ENCODE measurements at places on chromosomes 1 and 21. TPM values are rescaled to one million over a fixed set of nuclear protein-coding genes. Genes with fewer than 3 reads are reported as not detected.

The OVAAL gene
- total RNA-seq, result not detected

The AMIGO1 gene
- total RNA-seq, result 2.2 TPM

The OLFML3 gene
- not detected for total RNA-seq

The BMP8B gene
- 0.53 TPM for total RNA-seq

The SRP9 gene
- 294 TPM for total RNA-seq

The FMO5 gene
- 0.33 TPM for total RNA-seq

The SHISAL2A gene
- 9.9 TPM for total RNA-seq

The SH2D1B gene
- not detected for total RNA-seq

The NCMAP gene
- 0.07 TPM for total RNA-seq

The CTBS gene
- total RNA-seq, result 22.9 TPM

- H3K27ac ChIP-seq, result no peak overlapping the region
- H3K4me3 ChIP-seq, result no peak overlapping the region
- H3K4me1 ChIP-seq, result peaks cover 4% of the 10 kb centered on the region
- H3K36me3 ChIP-seq, result peaks cover 6% of the 10 kb centered on the region
- no peak for DNase-seq
- peaks cover 52% of the 10 kb centered on the region for H3K27me3 ChIP-seq
Measured at GRCh38 chr1:217140041-217140901, 417.0 kb upstream of the ESRRG start.

- H3K4me1 ChIP-seq, result no peaks in the 10 kb centered on the region
- H3K27ac ChIP-seq, result no peak overlapping the region
- peaks cover 3% of the 10 kb centered on the region for H3K36me3 ChIP-seq
- H3K4me3 ChIP-seq, result no peak overlapping the region
- no peak for DNase-seq
Measured at GRCh38 chr1:29569971-29570634, 333.8 kb downstream of the PTPRU start.

DNA sequence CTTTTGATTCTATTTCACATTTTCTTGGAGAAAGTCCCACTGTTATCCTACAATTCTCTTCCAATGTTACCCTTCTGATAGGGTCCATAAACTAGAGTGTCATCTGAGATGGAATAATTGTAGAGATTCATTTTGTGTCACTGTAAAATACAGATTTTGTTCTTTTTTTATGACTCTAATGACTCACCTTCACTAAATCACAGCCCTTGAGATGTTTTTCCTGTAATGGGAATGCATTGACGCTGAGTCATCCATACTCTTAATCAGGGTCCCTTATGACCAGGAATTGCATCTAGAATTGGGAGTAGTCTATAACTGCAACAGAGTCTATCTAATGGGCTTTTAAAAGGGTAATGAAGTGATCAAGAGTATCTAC is 315.5 kb downstream of the TGFB2 start:
- H3K27me3 ChIP-seq, result no peaks in the 10 kb centered on the region
- H3K4me3 ChIP-seq, result no peak overlapping the region
- no peaks in the 10 kb centered on the region for H3K4me1 ChIP-seq

DNA sequence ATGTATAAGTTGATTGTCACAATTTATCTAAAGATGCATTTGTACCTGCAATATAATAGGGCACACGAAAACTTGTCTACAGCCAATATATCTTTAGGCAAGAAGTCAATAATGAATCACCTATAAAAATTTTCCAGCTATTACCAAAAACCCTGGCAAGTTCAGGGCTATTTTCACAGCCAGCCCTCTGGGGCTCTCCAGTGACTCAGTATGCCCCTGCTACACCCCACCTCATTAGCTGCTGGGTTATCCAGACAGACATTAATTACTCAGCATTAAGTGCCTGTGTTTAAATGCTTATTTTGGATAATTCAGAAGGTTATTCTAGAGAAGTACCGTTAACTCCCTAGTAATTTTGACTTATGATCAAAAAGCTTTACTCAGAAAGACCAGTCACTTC is 220.2 kb downstream of the TBX15 start:
- H3K4me3 ChIP-seq, result no peak overlapping the region
- H3K36me3 ChIP-seq, result no peaks in the 10 kb centered on the region
- no peaks in the 10 kb centered on the region for H3K27me3 ChIP-seq
- no peaks in the 10 kb centered on the region for H3K4me1 ChIP-seq

DNA sequence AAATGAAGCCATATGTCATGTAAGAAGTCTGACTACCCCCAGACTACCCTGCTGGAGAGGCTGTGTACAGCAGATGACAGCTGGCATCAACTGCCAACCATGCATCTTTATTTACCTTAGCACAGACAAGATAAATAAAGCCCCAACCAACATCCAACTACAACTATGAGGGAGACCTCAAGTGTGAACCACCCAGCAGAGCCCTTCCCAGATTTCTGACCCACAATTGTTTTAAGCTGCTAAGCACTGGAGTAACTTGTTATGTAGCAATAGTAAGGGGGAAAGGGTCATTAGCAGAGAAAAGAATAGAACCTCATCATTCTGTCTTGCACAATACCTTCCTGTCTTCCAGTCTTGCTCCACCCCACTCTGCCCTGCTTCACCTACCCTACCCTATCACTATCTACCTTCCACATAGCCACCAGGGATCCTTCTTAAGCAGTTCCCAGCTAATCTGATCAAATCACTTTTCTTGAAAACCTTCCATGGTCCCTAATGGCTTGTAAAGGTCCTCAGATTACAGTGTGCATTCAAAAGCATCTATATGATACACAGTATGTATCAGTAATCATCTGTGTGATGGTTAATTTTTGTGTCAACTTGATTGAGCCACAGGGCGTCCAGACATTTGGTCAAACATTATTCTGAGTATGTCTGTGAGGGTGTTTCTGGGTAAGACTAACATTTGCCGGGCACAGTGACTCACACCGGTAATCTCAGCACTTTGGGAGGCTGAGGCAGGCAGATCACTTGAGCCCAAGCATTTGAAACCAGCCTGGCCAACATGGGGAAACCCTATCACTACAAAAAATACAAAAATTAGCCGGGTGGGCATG is 19.6 kb upstream of the RBM15 start:
- H3K27me3 ChIP-seq, result no peaks in the 10 kb centered on the region
- no peak overlapping the region for H3K27ac ChIP-seq
- no peak overlapping the region for H3K4me3 ChIP-seq
- H3K4me1 ChIP-seq, result no peaks in the 10 kb centered on the region

GRCh38 chr1:231844986-231845502 is 218.5 kb downstream of the DISC1 start:
- H3K36me3 ChIP-seq, result no peaks in the 10 kb centered on the region
- peak; percentile 19 for DNase-seq
- H3K4me1 ChIP-seq, result peaks cover 8% of the 10 kb centered on the region
- H3K27ac ChIP-seq, result no peak overlapping the region
- H3K4me3 ChIP-seq, result no peak overlapping the region

- no peak for DNase-seq
- H3K27me3 ChIP-seq, result no peaks in the 10 kb centered on the region
- H3K4me3 ChIP-seq, result no peak overlapping the region
- H3K27ac ChIP-seq, result no peak overlapping the region
Measured at GRCh38 chr1:3817821-3818597, 21.7 kb upstream of the LRRC47 start.

GRCh38 chr1:235500971-235501540 is 3.2 kb downstream of the B3GALNT2 start:
- no peaks in the 10 kb centered on the region for H3K36me3 ChIP-seq
- no peak overlapping the region for H3K27ac ChIP-seq
- no peaks in the 10 kb centered on the region for H3K27me3 ChIP-seq
- no peak overlapping the region for H3K4me3 ChIP-seq

DNA sequence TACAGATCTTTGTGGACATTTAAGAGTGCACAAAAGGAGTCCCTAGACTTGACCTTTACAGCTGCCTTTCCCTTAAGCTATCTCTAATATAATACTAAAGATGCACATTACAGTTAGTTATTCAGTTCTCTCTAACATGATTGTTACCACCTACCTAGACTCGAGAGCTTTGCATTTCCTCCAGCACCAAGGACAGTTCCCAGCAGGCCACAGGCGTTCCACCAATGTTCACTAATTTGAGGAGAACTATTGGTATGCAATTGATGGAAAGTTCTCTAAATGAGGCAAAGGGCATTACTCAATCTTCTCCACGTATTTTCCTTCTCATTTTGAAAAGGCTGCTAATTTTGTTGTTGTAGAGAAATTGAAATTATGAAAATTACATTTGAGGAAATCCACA is 5.4 kb upstream of the NTNG1 start:
- peaks cover 6% of the 10 kb centered on the region for H3K4me1 ChIP-seq
- peaks cover 26% of the 10 kb centered on the region for H3K27me3 ChIP-seq
- peak; percentile 27 for DNase-seq
- H3K27ac ChIP-seq, result no peak overlapping the region
- no peak overlapping the region for H3K4me3 ChIP-seq

DNA sequence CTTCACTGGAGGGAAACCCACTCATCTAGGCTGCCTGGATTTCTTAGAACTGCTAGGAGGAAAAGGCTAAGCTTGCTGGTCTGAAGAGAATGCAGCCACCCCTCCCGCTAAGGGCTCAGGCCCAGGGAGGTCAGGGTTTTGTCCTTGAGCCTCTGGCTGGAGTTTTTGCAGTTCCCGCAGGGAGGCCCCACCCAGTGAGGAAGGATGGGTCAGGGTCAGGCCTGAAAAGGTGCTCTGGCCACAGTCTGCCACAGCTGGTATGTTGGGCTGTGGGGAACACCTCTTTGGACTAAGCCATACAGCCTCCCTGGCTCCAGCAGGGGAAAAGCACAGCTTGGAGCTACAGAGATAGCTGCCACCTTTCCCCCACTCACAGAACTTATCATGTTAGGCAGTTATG is 71.4 kb upstream of the PAPPA2 start:
- H3K4me1 ChIP-seq, result no peaks in the 10 kb centered on the region
- H3K27me3 ChIP-seq, result peaks cover 4% of the 10 kb centered on the region

GRCh38 chr1:1614204-1614953 is 921 bp upstream of the MIB2 start:
- peak; percentile 76 for DNase-seq
- H3K4me3 ChIP-seq, result peak overlapping the region; percentile 90
- peak overlapping the region; percentile 90 for H3K27ac ChIP-seq
- peaks cover 6% of the 10 kb centered on the region for H3K36me3 ChIP-seq
- H3K27me3 ChIP-seq, result no peaks in the 10 kb centered on the region

GRCh38 chr1:63617450-63617849 is 24.2 kb downstream of the PGM1 start:
- peaks cover 3% of the 10 kb centered on the region for H3K4me1 ChIP-seq
- H3K4me3 ChIP-seq, result no peak overlapping the region
- peaks cover 1% of the 10 kb centered on the region for H3K36me3 ChIP-seq
- H3K27ac ChIP-seq, result no peak overlapping the region
- DNase-seq, result no peak
- no peaks in the 10 kb centered on the region for H3K27me3 ChIP-seq

GRCh38 chr1:111934106-111934852 is 55.2 kb downstream of the KCND3 start:
- H3K4me1 ChIP-seq, result no peaks in the 10 kb centered on the region
- H3K27ac ChIP-seq, result no peak overlapping the region
- H3K36me3 ChIP-seq, result no peaks in the 10 kb centered on the region
- peaks cover 4% of the 10 kb centered on the region for H3K27me3 ChIP-seq
- no peak overlapping the region for H3K4me3 ChIP-seq

DNA sequence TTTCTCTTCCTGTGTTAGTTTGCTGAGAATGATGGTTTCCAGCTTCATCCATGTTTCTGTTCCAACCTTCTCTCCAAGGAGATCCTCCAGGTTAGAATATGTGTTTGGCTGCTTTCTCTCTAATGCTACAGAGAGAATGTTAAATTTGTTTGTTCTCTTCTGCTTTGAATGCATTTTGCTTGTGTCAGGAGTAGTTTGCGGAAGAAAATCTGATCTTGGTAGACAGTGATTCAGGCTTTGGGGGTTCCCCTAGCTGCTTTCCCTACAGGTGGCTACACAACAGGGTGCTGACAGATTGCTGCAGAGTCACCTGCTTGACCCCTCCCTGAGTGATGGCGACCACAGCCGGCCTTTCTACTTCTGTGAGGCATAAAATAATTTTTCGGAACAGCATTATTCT is 41.8 kb downstream of the MACO1 start:
- H3K27ac ChIP-seq, result peak overlapping the region; percentile 4
- H3K36me3 ChIP-seq, result peaks cover 3% of the 10 kb centered on the region
- no peak overlapping the region for H3K4me3 ChIP-seq
- H3K4me1 ChIP-seq, result peaks cover 56% of the 10 kb centered on the region
- peak; percentile 34 for DNase-seq

DNA sequence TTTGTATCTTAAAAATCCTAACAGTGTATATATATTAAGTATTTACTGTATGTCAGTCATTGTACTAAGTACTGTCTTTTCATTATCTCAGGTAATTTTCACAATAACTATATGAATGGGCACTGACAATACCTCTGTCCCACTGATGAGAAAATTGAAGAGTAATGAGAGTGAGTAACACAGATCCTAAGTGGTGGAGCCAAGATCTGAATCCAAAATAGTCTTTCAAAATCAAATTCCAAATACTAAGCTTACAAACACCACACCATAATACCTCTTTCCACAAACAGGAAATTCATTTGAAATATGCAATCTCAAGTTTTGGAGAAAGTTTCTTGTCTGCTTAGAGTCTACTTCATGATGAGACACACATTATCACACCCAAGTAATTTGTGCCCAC is 105.9 kb upstream of the EDEM3 start:
- H3K27ac ChIP-seq, result no peak overlapping the region
- H3K27me3 ChIP-seq, result no peaks in the 10 kb centered on the region
- H3K4me1 ChIP-seq, result peaks cover 10% of the 10 kb centered on the region
- peaks cover 4% of the 10 kb centered on the region for H3K36me3 ChIP-seq

GRCh38 chr1:46549697-46550681 is 1.5 kb downstream of the KNCN start:
- H3K36me3 ChIP-seq, result no peaks in the 10 kb centered on the region
- peak; percentile 49 for DNase-seq
- no peak overlapping the region for H3K4me3 ChIP-seq
- peaks cover 16% of the 10 kb centered on the region for H3K27me3 ChIP-seq
- no peak overlapping the region for H3K27ac ChIP-seq

DNA sequence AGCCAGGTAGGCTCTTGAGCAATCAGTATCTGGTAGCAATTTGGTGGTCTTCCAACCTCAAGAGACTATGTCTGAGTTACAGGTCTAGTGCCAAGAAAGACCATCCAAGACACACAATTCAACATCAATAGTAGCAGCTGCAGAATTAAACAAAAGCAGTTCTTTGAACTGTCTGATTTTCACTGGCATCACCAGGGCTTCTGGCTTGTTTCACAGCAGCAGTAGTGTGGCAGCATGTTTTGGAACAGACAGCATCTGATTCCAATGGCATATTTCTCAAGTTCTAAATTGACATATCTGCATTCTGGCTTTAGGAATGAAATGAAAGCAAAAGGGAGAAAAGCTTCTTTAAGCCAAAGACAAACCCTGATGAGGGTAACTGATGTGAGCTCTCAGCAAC is 334.7 kb upstream of the PRMT6 start:
- no peaks in the 10 kb centered on the region for H3K27me3 ChIP-seq
- H3K27ac ChIP-seq, result no peak overlapping the region
- no peaks in the 10 kb centered on the region for H3K4me1 ChIP-seq
- no peak for DNase-seq
- no peaks in the 10 kb centered on the region for H3K36me3 ChIP-seq

DNA sequence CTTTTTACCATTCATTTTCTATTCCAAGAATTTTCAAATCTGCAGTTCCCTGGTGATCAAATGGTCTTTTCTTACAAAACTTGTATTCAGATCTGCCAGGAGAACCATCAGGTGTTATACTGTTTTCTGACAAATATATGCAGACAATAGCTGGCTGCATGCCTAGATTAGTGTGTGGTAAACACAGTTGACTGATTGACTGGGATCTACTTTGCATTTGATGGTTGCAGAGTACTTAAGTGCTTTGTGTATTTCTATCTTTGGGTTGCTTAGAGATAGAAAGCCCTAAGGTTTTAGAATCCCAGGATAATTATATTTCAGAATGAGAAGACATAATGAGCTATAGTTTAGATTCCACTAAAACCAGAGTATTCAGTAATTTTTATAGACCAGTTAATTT is 102.0 kb upstream of the CHODL start:
- H3K4me3 ChIP-seq, result no peak overlapping the region
- no peaks in the 10 kb centered on the region for H3K4me1 ChIP-seq
- no peaks in the 10 kb centered on the region for H3K36me3 ChIP-seq
- H3K27me3 ChIP-seq, result no peaks in the 10 kb centered on the region
- H3K27ac ChIP-seq, result no peak overlapping the region
- no peak for DNase-seq

All from activated CD4-positive, alpha-beta memory T cell treated with anti-CD3 and anti-CD28 coated beads for 36 hours (primary cell).